ENCODE measurements at places on chromosomes 7 and 10.

DNA sequence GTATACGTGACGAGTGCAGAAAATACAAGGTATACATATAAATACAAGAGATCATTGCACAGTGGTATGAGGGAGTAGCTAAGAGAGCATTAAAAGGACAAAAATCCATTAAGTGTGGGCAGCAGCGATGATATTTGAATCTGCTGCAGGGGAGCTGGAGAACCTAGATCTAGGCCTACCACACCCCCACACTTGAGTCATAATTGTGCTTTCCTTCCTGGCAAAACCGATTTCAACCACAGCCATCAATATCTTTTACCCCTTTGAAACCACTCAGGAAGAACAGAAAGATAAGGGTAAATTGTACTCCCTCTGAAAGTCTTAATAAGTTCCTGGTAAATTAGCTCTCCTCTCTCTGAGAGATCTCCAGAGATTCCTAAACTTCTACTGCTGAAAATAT lies 345.0 kb downstream of the SORCS1 start:
- no peak for DNase-seq

- DNase-seq: no peak
These were observed 102.3 kb upstream of the NUPR2 start for GRCh38 chr7:56218510-56218909.

GRCh38 chr7:1630700-1631336 lies 39.3 kb upstream of the ELFN1 start:
- DNase-seq: no peak

DNA sequence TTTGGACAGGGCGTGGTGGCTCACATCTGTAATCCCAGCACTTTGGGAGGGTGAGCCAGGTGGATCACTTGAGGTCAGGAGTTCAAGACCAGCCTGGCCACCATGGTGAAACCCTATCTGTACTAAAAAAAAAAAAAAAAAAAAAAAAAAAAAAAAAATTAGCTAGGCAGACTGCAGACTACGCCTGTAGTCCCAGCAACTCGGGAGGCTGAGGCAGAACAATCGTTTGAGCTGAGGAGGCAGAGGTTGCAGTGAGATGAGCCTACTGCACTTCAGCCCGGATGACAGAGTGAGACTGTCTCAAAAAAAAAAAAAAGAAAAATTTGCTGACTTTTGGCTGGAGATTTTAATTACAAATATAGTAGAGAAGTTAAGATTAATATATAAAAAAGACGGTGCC lies 104.0 kb downstream of the HIPK2 start:
- no peak for DNase-seq

DNA sequence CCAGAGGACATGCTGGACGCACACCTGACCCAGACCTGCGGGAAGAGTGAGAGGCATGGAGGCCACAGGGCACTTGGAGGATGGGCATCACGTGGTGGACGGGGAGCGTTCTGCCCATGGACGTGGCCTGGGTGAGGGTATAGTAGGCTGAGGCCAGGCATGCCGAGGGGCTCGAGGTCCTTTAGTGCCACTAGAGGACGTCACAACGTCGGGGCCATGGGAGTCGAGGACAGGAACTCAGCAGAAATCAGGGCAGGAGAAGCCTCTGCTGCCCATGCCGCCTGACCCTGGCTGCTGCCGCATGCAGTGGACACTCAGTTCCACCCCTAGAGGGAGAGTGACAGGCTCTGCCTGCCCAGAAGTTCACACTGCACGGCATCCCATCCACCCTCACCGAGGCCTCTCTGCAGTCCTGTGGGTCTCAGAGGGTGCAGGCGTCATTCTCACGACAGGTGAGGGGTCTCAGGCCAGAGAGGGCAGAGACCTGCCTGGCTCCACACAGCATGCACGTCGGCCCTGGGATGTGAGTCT lies 198.7 kb downstream of the ADARB2 start:
- DNase-seq: no peak

GRCh38 chr7:66363635-66364034 lies 158.5 kb downstream of the TPST1 start:
- no peak for DNase-seq

- DNase-seq: no peak
These were observed 16.8 kb upstream of the RAMP3 start for GRCh38 chr7:45140827-45141226.

DNA sequence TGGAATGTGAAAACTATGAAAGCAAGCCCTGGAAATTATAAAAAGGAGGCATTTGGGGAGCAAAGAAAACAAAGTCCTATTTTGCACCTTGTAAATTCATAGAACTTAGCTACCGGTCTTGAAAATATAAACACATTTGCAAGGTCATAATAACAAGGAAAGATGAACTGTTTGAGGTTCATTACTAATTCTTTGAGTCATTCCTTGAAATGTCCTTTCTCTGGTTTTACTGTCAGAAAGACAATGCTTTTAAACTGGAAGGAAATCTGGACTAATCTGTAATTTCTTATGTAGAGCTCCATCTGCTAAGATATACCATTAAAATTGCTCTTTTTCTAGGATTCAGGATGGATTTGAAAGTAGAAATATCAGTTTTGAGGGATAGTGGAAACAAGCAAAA lies 1.4 kb downstream of the ERLIN1 start:
- no peak for DNase-seq

GRCh38 chr10:5643346-5644067 lies 22.9 kb downstream of the ASB13 start:
- no peak for DNase-seq

Data from kidney glomerular epithelial cell (primary cell).